Heart left ventricle (tissue), 16 donors: ENCODE measurements at places on chromosomes 13 and 19.

DNA sequence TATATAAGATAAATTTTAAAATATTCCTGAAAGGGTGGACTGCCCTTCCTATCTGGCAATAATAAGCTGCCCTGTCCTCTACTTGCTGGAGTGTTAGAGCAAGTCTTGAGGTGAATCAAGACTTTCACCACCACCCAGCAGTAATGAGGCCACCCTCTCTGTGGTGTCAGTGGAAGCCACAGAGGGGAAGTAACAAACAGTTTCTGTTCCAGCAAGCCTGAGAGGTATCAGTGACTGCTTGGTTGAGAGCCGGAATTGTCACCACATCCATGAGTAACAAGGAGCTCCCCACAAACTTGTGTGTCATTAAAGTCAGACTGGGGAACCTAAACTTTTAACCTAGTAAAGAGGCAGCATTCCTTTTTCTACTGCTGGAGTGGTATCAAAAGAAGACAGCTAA, 532.7 kb upstream of the SPRY2 start:
- no peak for DNase-seq

- DNase-seq = no peak
Measured at GRCh38 chr13:27242702-27243101, 8.7 kb upstream of the RPL21 start.

GRCh38 chr19:51887522-51888498, at the start of gene ZNF577:
Gene ZNF577 (minus strand): TSS chr19:51887951. CDS start chr19:51880382, 7,569 bp downstream.
- peak; percentile 95 for DNase-seq

DNA sequence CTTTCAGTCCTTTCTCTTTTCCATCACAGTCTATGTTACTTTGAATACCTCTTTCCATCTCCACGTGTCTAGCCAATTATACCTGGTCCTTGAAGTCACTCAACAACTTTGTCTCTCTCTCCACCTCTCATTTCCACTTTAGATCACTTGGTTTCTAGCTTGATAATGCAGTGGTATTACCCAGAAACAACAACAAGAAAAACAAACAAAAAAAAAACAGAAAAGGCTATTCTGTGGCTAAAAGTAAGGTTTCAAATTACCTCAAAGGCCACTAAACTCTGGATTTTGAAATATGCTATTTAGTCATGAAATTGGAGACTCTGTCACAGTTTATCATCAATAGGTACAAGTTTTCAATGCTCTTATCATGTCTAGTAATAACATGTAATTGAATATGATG, 184.8 kb downstream of the PCDH9 start:
- no peak for DNase-seq

DNA sequence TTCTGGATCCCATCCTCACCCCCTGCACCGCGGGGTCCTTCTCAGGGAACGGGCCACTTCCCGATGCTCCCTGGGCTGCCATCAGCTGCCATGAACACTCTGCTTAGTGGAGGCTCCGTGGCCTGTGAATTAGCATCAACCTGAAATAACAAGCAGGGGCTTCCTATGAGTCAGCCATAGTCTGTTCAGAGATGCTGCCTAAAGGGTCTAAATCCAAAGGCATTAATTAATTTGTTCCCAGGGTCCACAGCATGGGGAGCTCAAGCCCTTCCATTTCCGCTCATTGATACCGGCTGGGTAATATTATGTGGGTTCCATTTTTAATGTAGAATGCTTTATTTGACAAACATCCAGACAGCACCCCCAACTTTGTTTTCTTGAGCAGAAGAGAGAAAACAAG, 341.9 kb upstream of the TMTC4 start:
- no peak for DNase-seq

DNA sequence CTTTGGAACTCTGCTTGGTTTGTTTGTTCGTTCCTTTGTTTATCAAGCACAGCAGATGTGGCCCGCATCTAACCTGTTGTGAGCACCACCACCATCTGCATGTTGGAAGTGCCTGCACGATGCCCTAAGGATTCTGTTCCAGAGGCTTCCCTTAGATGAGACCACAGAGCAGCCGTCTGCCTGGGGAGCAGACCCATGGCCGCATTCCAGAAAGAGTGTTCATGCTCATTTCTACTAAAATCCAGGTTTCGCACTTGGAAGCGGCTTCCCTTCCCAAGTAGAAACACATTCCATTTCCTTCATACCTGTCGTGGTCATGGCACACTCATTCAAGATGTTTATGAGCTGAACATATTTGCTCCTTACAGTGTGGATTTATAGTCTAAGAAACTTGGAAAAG, 27.2 kb downstream of the COL4A2 start:
- no peak for DNase-seq

- DNase-seq = no peak
Measured at GRCh38 chr13:84741253-84741652, 859.0 kb upstream of the SLITRK1 start.

- DNase-seq = no peak
Measured at GRCh38 chr13:99528547-99528946, 27.3 kb downstream of the TM9SF2 start.
